ENCODE measurements at places on chromosomes 2 and 18. TPM values are rescaled to one million over a fixed set of nuclear protein-coding genes. Genes with fewer than 3 reads are reported as not detected.

DNA sequence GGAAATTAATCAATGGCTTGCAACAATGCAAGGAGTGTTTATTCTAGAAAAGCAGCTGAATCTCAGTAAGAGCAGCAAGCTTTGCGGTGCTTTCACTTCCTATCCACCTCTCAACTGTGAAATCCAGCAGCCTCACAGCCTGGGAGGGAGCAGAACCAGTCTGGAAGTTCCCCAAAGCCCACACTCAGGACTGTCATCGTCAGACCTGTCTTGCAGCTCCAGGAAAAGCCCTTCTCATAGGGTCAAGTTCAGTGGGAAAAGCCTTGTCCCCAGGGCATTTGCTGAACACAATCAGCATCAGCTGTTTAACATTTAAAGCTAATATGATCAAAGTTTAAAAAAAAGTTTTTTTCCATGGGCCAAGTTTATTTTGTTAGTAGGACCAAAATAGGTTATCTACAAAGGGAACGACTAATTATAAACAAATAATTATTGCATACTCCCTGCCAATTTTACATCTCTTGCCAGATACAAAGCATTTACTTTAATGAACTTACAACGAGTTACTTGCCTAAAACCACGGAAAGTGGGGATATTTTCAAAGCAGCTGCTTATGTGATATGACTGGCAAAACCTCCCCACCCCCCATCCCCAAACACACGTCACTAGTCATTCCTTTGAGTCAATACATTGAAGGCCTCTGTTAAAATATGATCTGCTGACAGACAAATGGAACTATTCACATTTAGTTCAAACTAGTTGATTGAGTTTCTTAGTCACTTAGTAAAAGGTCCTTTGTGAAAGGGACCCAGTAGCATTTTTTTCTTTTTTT, 36.8 kb downstream of the PARD6G start:
- no peak for DNase-seq

DNA sequence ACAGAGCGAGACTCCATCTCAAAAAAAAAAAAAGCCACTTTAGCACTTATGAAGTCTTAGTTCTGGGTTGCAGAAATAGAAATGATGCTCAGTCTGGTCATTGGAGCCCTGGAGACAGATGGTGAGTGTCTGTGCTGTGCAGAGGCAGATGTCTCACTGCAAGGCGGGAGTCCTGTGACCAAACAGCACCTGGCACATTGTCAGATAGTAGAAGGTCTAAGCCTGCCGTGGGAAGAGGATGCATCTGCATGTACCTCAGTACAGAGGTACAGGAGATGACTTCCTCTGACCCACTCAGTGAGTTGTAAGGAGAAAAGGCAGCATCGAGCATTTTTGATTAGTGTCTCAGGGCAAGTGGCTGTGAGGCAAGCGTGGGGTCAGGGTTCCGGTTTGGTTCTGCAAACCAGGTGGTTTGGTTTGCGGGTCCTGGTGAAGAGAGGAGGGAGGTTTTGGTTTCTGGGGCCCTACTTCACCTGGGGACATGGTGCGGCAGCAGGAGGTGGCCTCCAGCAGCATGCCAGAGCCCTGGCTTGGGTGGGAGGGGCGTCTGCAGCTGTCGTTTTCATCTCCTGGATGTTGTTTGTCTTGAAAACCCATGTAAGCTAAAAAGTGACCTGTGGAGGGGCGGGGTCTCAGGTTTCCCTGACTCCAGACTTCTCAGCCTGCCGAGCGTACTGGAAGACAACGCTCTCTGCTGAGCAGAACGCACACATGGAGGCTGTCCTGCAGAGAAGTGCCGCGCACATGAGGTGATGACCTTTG, 3.8 kb downstream of the RBFA start:
- no peak for DNase-seq

DNA sequence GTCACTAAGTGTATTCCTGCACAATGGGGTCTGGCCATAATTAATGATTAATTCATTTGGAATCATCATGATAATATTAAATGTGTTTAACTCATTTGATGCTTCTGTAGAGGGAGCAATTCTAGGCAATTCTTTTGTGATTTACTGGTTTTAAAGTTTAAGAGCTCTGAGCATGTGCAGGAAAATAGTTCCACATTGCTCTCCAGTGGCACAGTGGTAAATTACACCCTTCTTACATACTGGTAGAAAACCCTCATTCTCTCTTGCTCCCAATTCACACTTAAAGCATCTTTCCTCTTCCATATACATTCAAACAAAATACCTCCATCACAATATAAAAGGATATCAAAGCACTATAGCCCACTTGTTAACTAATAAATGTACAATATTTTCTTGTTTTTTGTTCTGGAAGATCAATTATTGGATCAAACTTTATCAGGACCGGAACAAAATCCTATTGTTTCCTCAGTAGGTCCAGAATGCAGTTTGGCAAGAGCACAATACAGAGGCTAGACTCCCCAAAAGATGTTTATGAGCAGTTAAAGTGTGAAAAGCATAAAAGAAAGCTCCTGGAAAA, 844.3 kb downstream of the MBD2 start:
- DNase-seq: peak; percentile 5

DNA sequence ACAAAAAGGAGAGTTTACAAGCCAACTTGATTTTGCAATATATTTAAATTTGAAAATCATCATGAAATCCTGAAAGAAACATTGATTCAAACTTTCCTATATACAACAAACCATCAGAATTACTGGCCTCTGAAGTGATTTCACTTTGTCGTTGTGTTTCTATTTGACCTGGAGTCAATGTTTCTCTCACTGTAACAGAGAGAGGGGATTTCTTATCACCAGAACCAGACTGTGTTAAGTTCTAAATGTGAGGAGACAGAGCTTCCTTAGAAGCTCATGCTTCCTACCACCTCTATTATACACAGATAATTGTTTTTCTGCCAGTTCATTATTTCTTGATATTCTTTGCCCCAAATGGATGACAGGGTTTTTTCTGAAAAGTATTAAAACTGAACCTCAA, 245.0 kb upstream of the RND3 start:
- no peak for DNase-seq

DNA sequence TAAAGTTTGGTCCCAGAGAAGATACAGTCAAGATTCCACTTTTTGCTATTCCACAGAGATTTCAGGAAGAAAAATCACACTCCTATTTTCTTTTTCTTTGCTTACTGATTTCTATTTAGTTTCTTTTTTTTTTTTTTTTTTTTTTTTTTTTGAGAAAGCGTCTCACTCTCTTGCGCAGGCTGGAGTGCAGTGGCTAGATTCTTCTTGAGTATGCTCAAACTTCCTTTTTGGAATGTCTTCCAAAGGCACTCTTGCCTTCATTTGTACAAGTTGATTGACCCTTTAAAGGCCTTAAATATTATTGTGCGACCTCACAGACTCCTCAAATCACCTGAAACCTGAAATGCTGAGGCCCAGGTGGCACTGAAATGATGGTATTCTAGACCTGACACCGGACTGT, 9.6 kb downstream of the SCN1A start:
- no peak for DNase-seq

DNA sequence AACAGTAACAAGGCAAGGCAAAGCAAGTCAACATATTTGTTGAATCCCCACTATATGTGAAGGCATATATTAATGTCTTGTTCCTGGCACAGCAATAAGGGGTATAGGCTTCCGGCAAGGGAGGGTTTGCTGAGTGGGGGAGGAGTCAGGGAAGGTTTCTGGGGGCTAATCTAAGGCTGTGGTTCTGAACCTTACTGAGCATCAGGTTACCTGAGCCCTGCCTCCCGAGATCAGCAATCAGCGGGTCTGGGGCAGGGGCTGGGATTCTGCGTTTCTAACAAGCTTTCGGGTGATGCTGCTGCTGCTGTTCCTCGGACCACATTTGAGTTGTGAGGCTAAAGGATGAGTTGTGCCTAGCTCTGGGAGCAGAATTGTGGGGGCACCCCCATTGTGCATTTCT, 401.7 kb upstream of the SPRED2 start:
- no peak for DNase-seq

- DNase-seq: peak; percentile 79
Observed at GRCh38 chr2:47782671-47783485, at the start of gene MSH6. Gene MSH6 (plus strand): TSS chr2:47783145. CDS start chr2:47783234, 89 bp downstream.

DNA sequence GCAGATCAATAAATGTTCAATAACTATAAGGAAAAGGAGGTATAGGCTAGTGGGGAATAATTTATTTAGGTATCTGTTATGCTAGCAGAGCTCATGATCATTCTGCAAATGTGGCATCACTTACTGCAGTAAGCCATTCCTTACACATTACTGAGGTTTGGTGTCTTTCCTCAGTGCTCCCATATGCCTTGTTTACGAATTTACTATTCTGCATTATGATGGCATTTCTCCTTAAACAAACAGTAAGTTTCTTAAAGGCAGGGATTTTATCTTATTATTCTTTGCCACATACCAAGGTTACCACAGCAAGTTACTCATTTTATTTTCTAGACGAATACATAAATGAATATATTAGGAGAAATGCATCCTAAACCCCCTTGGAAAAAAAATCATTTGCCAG, 88.4 kb downstream of the DSEL start:
- DNase-seq: no peak

GRCh38 chr2:127365211-127365643, 22.5 kb downstream of the MAP3K2 start:
- DNase-seq: no peak

GRCh38 chr2:96618596-96619283, 19.4 kb downstream of the KANSL3 start:
- no peak for DNase-seq

DNA sequence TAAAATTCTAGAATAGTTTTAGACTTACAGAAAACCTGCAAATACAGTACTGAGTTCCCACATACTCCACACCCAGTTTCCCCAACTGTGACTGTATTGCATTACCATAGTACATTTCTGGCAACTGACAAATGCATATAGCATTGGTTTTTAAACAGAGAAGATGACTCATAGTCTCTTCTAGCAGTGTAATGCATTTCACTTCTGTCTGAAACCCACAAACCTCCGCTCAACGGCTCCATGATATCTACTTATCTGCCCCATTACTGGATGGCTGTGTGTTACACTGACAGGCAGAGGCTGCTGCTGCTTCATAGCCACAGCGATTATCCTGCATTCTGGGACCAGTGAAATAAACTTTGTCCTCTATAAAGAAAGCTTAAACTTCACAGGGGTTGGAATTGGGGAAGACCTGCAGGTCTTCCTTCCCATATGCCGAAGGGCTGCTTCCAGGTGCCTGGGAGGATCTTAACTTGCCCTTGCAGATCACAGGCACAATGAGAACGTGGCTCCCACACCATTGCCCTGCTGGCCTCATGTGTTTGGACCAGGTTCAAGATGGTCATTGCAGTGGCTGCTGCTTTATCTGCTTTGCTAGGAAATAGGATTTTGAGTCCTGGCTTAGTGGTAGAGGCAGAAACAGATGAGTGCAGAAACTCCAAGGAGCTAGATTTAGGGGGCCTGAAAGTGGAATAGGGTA, 742.6 kb upstream of the HS6ST1 start:
- DNase-seq: no peak

- no peak for DNase-seq
Observed at GRCh38 chr2:29246383-29247300, 131.4 kb downstream of the CLIP4 start.

The UCN gene
- 1.6 TPM for total RNA-seq

The RGPD6 gene
- 9.5 TPM for total RNA-seq

The TEX44 gene
- not detected for total RNA-seq

The ZEB2 gene
- total RNA-seq: 200 TPM

The KCNJ3 gene
- total RNA-seq: 0.05 TPM

The SYT4 gene
- total RNA-seq: 8.2 TPM
